Motor neuron (in vitro differentiated cells): ENCODE measurements at places on chromosomes 4 and X. TPM values are rescaled to one million over a fixed set of nuclear protein-coding genes. Genes with fewer than 3 reads are reported as not detected.

BANK1 gene
- 0.14 TPM in 1 of 2 replicates, not detected in the other for total RNA-seq

CLDN34 gene
- 0.72 TPM in 1 of 2 replicates, not detected in the other for total RNA-seq

EMCN gene
- total RNA-seq, result 0.27 TPM in 1 of 2 replicates, not detected in the other

POLN gene
- 3.0 and 4.5 TPM in 2 replicates for total RNA-seq

F8A2 gene
- total RNA-seq, result not detected in 2 replicates

HMGN5 gene
- 1.5 and 1.8 TPM in 2 replicates for total RNA-seq

PCDH11X gene
- 0.19 TPM in 1 of 2 replicates, not detected in the other for total RNA-seq

GAB3 gene
- 0.38 and 0.64 TPM in 2 replicates for total RNA-seq

ETDA gene
- total RNA-seq, result not detected in 2 replicates

USP27X gene
- 7.8 and 8.9 TPM in 2 replicates for total RNA-seq

S100G gene
- not detected in 2 replicates for total RNA-seq

UGT2A1 gene
- total RNA-seq, result 0.26 and 0.27 TPM in 2 replicates

IBSP gene
- total RNA-seq, result 0.33 and 0.38 TPM in 2 replicates

DUX4 gene
- total RNA-seq, result 0.10 TPM in 1 of 2 replicates, not detected in the other

TMEM150C gene
- 0.63 and 1.1 TPM in 2 replicates for total RNA-seq

HTT gene
- 21.9 and 32.9 TPM in 2 replicates for total RNA-seq

NMU gene
- total RNA-seq, result 33.5 and 39.1 TPM in 2 replicates

CPZ gene
- 0.11 TPM in 1 of 2 replicates, not detected in the other for total RNA-seq

PRR32 gene
- total RNA-seq, result not detected in 2 replicates

SHROOM4 gene
- 4.6 and 4.9 TPM in 2 replicates for total RNA-seq

GAGE13 gene
- not detected in 2 replicates for total RNA-seq

EIF1AX gene
- 59.7 and 68.3 TPM in 2 replicates for total RNA-seq

FAAH2 gene
- 1.1 and 1.3 TPM in 2 replicates for total RNA-seq

WAS gene
- 1.3 and 1.6 TPM in 2 replicates for total RNA-seq

VCX2 gene
- total RNA-seq, result not detected in 2 replicates

DAPP1 gene
- total RNA-seq, result not detected in 2 replicates

EGFL6 gene
- total RNA-seq, result 3.8 and 4.8 TPM in 2 replicates

CYTL1 gene
- total RNA-seq, result 0.22 TPM in 1 of 2 replicates, not detected in the other

DOCK11 gene
- total RNA-seq, result 18.1 and 24.7 TPM in 2 replicates

XAGE2 gene
- total RNA-seq, result not detected in 2 replicates

ITM2A gene
- 37.2 and 54.1 TPM in 2 replicates for total RNA-seq

MAGEA4 gene
- total RNA-seq, result 0.19 TPM in 1 of 2 replicates, not detected in the other

HMX1 gene
- not detected in 2 replicates for total RNA-seq

TMEM192 gene
- 13.2 and 15.9 TPM in 2 replicates for total RNA-seq

MAP3K15 gene
- total RNA-seq, result 0.52 and 0.55 TPM in 2 replicates

RXFP1 gene
- 0.27 TPM in 1 of 2 replicates, not detected in the other for total RNA-seq

STARD8 gene
- 3.4 and 3.7 TPM in 2 replicates for total RNA-seq

CT47B1 gene
- total RNA-seq, result not detected in 2 replicates

NHS gene
- 8.2 and 8.9 TPM in 2 replicates for total RNA-seq

ARHGEF38 gene
- 0.05 and 0.19 TPM in 2 replicates for total RNA-seq

SMIM31 gene
- total RNA-seq, result not detected in 2 replicates

RIBC1 gene
- total RNA-seq, result 1.2 and 2.2 TPM in 2 replicates

LRRC66 gene
- 0.57 and 1.4 TPM in 2 replicates for total RNA-seq

IGFBP7 gene
- total RNA-seq, result 0.81 and 1.2 TPM in 2 replicates

CT45A2 gene
- not detected in 2 replicates for total RNA-seq

PRDM8 gene
- 40.8 and 43.2 TPM in 2 replicates for total RNA-seq

TCEAL2 gene
- total RNA-seq, result 0.56 TPM in 1 of 2 replicates, not detected in the other

EPHA5 gene
- 65.4 and 66.7 TPM in 2 replicates for total RNA-seq

ADH1C gene
- 0.59 and 0.67 TPM in 2 replicates for total RNA-seq

AVPR2 gene
- not detected in 2 replicates for total RNA-seq

GCNA gene
- total RNA-seq, result 2.0 and 2.2 TPM in 2 replicates

GSTCD gene
- 9.7 and 10.1 TPM in 2 replicates for total RNA-seq
